ENCODE measurements at places on chromosomes 6 and 20.

DNA sequence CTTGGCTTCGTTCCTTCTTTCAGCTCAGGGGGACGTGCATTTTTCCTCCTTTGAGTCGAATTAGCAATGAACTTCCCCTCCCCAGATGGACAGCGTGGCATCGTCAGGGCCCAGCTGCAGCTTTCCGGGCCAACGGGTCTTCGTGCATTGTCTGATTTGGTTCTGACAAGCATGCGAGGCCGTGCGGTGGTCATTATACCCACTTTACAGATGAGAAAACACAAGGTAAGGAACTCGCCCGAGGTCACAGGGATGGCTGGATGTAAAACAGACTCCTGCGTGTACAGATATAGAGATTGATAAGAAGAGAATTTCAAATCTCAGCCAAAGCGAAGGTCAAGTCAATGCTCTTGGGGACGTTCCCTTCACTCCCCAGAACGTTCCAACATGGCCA, 187.6 kb upstream of the SULF2 start:
- no peak for DNase-seq

DNA sequence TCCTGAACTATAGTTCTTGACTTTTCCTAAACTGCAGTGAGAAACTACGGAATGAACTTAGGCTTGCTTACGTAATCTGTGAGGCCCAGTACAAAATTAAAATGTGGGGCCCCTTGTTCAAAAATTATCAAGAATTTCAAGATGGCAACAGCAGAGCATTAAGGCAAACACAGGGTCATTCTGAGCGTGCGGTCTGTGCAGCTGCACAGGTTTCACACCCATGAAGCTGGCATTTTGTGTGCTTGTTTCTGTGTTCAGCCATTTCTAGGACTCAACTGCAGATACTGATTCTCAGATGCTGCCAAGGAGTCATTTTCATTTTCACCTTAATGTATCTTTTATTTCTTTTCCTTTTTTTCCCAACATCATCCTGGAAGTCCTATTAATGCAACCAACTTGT, 49.6 kb upstream of the HBS1L start:
- no peak for DNase-seq

- DNase-seq = no peak
Measured at GRCh38 chr20:50153153-50153499, 397 bp downstream of the PEDS1 start.

DNA sequence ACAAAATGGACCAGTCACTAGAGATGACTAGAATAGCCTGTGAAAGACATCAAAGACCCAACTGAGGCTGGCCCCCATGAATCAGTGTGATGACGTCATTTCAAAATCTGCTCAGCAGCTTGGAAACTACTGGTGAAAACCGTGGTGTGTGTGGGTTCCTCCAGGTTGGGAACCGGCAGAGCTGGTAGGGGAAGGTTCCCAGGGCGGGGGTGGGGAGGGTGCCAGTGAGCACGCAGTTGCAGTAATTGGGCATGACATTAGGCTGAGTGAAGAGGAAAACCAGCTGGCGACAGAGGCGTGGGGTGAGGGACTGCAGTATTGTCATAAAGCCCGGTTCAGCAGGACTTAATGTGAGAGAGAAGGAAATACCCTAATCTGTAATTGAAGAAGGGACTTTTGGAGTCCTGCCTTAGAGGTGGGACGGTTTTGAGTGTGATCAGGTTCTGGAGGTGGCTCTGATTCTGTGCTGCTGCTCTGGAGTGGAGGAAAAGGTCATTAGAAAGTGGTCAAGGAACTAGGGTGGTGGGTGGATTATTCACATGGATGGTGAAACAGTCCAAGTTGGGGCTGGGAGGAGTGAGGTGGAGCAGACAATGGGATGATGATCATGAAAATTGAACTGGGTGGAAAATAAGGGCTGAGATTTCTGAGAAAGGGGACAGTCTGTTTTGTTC, 52.0 kb upstream of the MTHFD1L start:
- DNase-seq = no peak

- no peak for DNase-seq
Measured at GRCh38 chr6:47737406-47737805, 39.0 kb downstream of the ADGRF4 start.

DNA sequence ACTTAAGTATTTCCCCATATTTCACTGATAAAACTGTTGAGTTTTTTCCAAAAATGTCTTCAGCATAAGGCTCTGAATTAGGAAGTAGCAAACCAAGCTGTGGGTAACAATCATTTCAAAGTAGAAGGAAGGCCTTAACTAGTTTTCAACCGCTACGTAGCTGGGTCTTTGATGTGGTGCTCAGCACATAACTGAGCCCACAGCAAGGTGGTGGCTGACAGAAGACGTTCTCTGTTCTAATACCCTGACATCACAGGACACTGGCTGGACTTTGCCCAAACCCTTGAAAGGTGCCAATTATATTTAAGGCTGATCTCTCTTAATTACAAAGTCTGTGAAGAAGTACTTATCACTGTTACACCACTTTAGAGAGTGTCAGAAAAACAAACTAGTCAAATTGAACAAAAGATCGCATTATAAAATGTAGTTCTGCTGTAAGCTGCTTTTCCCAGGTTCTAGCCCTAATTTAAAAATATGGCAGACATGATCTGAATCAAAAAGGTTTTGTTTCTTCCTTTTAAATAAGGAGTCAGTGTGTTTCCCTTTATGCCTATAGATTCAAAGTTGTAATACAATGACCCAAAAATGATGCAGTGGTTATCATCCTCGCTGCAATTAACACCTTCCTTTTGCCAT, 26.7 kb downstream of the MAN1A1 start:
- DNase-seq = no peak

GRCh38 chr6:116648156-116648555, 20.4 kb downstream of the ZUP1 start:
- no peak for DNase-seq

DNA sequence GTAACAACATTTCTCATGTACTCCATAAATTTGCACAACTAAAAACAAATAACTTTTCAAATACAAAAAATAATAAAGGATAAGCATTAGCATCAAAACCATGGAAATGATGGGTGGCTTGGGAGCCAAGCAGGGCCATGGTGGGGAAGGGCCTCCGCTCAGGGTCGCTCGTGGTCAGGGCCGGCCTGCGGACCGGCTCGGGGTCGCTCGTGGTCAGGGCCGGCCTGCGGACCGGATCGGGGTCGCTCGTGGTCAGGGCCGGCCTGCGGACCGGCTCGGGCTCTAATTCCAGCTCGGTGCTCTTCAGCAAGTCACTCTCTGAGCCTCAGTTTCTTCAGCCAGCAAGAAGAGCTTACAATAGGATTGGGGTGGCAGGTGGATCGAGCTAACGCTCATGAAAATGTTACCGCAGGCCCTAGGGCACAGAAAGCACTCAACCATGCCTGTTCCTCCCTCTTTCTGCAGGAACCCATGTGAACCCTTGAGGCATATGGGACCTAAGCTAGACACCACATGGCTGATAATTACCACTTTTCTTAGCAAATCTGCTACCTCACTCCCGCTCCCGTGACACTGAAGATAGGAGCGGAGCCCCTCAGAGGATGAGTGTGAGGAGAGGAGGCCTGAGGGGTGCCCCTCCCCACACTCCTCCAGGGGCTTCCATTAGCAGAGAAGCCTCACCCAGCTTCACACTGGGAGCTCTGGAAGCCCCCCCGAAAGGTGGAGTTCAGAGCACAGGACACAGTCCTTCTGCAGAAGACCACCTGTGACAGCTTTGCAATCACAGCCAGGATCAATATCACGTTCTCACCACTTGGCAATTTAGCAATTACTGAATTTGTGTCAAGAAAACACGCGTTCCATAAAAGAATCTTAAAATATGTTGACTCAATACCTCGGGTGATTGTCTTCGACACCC, 103.0 kb downstream of the PSMB1 start:
- DNase-seq = no peak

DNA sequence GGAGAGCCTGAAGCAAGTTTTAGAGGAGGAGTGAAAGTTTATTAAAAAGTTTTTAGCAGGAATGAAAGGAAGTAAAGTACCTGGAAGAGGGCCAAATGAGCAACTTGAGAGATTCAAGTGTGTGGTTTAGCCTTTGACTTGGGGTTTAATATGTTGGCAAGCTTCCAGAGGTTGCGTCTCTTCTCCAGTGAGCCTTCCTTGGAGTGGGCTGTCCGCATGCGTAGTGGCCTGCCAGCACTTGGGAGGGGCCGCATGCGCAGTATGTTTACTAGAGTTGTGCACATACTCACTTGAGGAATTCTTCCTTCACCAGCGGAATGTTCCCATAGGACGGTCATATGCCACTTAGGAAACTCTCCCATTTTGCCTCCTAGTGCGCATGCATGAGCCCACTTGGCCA, 235.2 kb downstream of the ALDH8A1 start:
- peak; percentile 28 for DNase-seq

GRCh38 chr6:168713839-168714238, 272.9 kb downstream of the SMOC2 start:
- DNase-seq = no peak

GRCh38 chr6:145704143-145704781, 31.1 kb downstream of the EPM2A start:
- no peak for DNase-seq

- no peak for DNase-seq
Measured at GRCh38 chr20:9852566-9852965, 13.7 kb upstream of the PAK5 start.

DNA sequence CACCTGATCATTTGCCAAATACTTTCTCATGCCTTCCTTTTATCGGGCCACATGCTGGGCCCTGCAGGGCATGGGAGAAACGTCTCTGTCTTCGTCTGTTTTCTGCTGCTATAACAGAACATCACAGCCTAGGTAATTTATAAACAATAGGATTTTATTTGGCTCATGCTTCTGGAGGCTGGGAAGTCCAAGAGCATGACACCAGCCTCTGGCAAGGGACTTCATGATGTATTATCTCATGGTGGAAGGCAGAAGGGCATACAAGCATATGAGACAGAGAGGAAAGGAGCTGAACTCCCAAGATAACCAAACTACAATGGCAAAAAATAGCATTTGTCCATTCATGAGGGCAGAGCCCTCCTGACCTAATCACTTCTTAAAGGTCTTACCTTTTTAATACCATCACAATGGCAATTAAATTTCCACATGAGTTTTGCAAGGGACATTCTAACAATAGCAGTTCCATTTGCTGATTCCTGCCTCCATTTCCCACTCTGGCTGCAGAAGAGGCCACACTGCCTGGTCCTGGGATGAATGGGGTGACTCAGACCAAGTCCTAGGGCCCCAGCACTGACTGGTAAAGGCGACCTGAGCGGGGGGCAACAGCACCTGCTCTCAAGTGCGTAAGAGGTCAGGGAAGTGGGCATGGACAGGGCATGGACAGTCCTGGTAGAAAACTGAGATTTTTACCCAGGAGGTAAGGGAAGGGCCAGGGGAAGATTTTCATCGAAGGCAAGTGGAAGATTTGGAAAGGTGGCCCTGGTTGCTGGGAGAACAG, 5.1 kb upstream of the ZBP1 start:
- no peak for DNase-seq

GRCh38 chr20:49706630-49707091, 7.0 kb downstream of the B4GALT5 start:
- no peak for DNase-seq

DNA sequence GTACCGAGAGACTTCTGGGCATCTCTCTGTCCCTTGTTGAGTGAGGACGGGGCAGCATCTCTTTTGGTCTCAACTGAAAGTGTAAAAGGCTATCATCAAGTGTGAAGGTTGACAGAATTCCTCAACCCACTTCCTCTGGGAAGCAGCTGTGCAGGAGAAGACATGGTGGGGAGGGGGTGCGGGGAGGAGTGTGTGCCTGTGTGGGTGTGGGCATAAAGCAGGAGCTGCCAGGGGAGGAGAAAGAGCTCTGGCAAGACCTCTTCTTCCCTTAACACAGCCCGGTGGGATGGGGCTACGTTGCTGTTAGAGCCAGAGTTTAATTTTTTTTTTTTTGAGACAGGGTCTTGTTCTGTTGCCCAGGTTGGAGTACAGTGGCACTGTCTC, 31.8 kb downstream of the CPXM1 start:
- no peak for DNase-seq

GRCh38 chr6:15456422-15456821, 206.4 kb downstream of the DTNBP1 start:
- no peak for DNase-seq

DNA sequence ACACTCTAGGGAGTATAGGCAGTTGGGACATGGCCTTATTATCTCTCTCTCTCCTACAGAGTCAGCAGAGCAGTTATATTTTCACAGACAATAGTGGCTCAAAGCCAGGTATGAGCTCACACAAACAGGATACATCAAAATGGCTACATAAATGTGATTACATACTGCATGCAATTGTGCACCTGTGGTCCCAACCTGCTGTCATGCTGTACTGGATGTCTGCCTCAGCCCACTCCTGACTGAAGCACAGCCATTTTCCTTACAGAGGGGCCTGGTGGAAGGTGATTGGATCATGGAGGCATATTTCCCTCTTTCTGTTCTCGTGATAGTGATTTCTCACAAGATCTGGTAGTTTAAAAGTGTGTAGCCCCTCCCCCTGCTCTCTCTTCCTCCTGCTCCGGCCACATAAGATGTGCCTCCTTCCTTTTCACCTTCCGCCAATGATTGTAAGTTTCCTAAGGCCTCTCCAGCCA, 37.0 kb upstream of the SAMHD1 start:
- DNase-seq = peak; percentile 66

- DNase-seq = peak; percentile 34
Measured at GRCh38 chr6:6407071-6407741, 86.7 kb upstream of the F13A1 start.

- peak; percentile 41 for DNase-seq
Measured at GRCh38 chr6:35497571-35498421, 917 bp upstream of the TEAD3 start.

- no peak for DNase-seq
Measured at GRCh38 chr20:61777773-61778494, 287.7 kb downstream of the TAF4 start.

DNA sequence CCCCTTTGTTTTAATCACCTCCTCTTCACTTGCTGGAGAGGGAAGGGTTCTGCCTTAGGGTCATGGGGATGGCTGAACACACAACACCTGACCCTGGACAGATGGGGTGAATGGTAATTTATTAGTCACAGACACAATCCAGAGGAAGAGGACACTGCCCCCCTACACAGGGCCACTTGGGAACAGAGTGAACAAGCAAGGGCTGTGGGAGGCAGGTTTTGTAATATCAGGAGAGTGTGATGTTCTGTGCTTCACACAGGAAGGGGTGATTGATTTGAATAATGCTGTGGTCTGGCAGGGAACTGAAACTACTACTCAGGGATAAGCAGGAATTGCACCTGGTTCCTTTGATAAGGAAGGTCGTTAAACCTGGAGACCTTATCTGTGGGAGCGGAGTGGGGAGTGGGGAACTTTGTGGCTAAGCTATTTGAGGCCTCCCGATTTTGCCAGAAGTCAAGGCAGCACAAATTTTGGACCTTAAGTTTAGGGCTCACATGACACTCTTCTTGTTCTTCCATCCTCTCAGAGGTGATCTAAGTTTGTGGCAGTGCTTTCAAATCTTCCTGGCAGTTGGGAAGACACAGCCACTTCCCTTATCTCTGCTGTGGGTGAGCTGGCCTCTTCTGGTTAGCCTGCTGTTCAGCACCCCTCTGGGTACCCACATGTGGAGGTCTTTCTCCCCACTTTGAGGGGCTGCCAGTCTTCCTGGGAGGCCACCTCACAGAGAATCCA, 77.8 kb downstream of the CD164 start:
- peak; percentile 83 for DNase-seq

All from suppressor macrophage (primary cell).